Cortex of kidney (tissue), 1 donor: ENCODE measurements at places on chromosomes 5 and 9.

- no peak for DNase-seq
These were observed 35.3 kb upstream of the SPDL1 start for GRCh38 chr5:169548315-169548714.

GRCh38 chr9:26263478-26263877 is 585.2 kb upstream of the TUSC1 start:
- DNase-seq, result no peak

- no peak for DNase-seq
These were observed 83.8 kb upstream of the FREM1 start for GRCh38 chr9:14993901-14994554.

- DNase-seq, result no peak
These were observed 38.7 kb downstream of the VCAN start for GRCh38 chr5:83510260-83510659.

DNA sequence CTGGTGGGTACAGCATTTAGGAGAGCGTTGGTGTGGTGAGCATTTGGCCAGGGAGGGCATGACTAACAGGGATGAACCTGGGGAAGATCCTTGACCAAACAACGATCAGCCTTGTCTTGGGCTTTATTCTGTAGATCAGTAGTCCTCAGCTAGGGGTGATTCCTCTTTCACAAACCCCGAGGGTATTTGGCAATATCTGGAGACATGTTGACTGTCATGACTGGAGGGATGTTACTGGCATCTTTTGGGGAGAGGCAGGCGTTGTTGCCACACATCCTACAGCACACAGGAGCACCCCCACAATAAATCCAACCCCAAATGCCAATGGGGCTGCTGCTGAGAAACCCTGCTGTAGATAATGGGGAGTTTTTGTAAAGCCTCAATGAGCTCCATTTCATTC is 43.9 kb downstream of the OSTF1 start:
- DNase-seq, result no peak

DNA sequence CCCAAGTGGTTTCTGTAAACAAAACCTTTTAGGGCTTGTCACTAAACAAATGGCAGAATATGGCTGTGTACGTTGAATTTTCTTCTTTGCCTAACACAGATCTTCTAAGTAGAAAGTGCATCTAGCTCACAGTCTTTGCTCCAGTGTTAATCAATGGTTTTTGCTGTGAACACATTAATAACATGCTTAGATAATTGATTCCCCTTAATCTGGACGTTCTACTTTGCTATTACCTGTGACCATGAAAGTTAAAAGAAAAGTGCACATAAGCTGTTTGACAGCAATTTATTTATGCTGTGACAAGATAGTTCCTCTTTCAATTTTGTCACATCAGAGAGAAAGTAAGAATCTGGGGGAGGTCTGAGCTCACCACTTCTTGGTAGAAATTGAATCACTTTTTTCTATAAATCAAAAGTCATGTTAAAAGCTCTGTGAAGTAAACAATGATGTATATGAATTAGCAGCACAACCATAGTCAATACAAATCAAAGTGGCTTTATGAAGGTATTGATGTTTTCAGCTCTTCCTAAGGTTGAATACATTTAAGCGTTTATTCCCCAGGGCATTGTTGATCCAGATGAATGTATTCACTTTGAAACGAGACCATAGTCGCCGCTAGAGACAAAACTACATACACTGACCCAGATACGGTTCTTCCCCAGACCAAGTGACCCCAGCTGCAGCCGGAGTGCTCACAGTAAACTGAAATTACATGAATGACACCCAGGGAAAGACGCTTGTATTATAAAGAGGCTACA is 174.6 kb upstream of the ZNF608 start:
- DNase-seq, result no peak

GRCh38 chr9:112315331-112316257 is 17.8 kb downstream of the PTBP3 start:
- DNase-seq, result no peak

- DNase-seq, result no peak
These were observed 30.8 kb downstream of the ANKRD33B start for GRCh38 chr5:10594591-10595210.

DNA sequence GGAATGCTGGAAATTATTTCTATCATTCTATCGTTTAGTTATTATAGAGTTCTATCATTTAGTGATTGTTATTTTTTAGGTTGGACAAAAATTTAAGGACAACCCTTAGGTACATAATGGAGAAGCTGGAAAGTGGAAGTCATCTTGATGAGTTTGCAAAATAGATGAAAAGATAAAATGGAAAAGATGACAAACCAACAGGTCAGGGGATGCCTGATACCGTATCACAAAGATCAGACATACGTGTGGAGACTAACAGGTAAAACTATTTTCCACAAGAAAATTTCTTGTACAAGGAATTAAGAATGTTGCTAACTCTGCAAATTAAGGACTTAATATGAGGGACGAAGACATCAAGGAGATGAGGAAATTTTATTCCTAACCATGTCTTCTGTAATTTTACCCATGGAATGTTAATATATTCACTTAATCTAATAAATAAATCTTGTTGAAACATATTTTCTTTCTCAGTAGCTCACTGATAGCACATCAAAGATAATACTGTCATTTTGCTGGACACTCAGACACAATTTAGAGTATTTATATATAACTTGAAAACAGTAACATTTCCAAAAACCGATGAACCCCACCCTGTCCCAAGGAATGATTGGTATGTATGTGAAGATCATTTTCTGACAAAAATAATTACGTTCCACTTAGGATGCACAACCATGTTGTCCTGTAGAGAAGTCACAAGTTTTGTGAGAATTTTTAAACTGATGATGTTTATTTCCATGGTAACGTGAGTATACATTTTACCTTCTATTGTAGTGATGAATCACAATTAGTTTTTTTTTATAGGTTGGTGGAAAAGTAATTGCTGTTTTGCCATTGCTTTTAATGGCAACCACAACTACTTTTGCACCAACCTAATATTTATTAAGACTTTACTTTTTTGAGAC is 2.6 kb downstream of the LURAP1L start:
- no peak for DNase-seq

- no peak for DNase-seq
These were observed 16.6 kb downstream of the GGTA1 start for GRCh38 chr9:121483049-121483448.

DNA sequence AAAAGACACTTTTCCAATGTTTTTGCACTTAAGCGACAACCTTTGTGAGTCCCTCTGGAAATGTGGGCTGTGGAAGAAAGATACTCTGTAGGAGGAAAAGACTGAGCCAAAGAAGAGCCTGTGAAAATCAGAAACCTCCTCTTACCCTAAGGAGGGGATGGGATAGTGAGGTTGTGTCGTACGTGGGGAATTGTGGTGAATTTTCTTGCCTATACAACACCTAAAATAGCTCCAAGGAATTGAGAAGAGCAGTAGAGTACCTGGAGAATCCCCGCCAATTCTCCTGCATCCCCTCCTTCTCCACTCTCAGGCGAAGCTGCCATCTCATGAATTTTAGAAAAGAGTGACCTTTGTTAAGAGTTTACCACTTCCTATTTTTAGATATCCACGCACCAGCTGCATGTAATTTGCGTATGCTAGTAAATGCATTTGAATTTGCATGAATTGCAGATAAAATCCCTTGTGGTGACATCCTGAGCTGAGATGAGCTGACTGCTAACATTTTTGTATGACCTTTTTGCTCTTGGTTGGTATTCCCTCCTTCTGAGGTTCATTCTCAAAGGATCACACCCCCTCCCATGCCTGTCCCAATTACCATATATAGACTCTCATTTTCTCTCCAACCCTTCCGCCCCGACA is 147.2 kb downstream of the PCSK5 start:
- DNase-seq, result no peak

DNA sequence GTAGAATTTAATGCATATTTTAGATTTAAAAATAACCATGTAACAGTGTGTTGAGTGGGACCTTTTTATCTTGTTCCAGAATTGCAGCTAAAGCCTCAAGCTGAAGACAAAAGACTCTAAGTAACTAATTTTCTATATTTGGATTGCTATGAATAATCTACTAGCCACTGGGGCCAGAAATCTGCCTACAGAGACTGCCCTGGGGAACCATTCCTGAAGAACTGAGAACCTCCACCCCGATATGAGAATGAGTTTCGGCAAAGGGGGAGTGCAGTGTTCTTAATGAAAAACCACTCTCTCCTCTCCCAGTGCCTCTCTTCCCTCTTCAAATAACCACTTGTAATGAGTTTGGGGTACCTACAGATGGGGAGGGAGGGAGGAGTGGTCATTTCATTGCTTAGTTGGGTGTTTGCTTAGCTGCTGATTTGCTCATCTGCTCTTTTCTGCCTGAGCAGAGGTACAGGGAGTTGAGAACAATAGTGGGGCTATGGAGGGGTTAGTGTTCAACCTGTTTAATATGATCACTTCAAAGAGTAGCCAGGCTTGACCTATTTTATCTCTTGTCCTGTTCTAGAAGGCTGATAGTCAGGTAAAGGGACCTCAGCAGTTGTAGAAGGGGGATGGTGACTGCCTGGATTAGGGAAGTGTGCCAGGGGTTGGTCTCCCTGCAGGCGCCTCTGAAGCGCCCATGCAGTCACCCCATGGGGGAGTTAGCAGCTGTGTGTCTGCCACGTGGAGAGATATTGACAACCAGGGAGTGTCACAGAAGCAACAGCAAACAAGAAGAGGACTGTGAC is 47.7 kb downstream of the ATG10 start:
- no peak for DNase-seq

GRCh38 chr5:23820765-23821471 is 313.5 kb downstream of the PRDM9 start:
- DNase-seq, result no peak

DNA sequence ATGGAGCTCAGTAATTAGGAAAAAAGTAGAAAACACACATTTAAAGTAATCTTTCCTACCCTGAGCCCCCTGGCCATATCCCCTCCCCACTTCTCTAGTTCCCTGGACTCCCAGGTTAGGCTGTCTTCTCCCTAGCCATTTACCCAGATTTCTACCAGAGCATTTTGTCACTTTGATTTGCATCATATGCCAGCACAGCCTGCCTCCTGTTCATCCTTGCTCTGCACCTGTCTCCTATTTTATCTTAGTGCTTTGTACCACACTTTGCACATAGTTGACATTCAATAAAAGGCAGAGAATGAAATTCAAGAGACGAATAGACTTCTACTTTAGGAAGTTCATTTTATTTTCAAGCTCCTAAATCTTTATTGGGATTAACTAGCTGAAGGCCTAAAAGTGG is 344.5 kb downstream of the EBF1 start:
- DNase-seq, result no peak

- no peak for DNase-seq
These were observed 41.4 kb downstream of the FAM78A start for GRCh38 chr9:131234799-131235479.

GRCh38 chr9:21015129-21015815 is 16.2 kb downstream of the HACD4 start:
- no peak for DNase-seq

DNA sequence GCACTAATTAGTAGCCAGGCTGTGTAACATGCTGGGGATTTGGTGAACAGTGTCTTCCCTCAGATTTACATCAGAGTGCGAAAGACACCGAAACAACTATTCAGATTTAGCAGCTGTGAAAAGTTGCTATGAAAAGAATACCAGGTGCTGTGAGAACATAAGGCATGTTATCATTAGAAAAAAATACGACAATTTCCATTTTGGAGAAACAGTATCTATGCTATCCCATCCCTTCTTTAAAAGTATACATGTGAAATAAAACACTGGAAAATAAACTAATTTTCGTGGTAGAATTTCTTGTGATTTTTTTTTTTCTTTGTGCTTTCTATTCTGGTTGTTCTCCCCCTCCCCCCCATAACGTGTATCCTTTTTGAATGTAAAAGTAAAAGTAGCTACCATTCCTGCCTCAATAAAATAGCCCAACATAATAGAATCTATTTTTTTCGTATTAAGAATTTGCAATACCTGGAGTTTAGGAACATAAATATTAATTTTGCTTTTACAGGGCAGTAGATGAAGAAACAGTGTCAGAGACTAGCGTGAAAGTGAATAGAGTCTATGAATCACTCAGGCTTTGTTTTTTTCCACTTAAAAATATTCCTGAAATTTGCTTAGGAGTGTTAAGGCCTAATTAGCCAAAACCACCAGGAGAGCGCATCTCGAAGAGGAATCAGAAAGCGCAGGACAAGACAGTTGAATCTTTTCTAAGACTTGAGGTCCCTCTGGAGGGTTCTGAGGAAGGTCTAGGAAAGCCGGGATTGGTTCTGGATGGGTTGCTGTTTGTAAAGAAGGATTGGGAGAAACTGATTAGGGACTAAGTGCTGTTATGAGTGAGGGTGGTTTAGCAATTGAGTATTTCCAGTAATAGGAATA is 813 bp upstream of the SLU7 start:
- DNase-seq, result no peak

- DNase-seq, result no peak
These were observed 41.4 kb upstream of the IL7R start for GRCh38 chr5:35815089-35815936.

DNA sequence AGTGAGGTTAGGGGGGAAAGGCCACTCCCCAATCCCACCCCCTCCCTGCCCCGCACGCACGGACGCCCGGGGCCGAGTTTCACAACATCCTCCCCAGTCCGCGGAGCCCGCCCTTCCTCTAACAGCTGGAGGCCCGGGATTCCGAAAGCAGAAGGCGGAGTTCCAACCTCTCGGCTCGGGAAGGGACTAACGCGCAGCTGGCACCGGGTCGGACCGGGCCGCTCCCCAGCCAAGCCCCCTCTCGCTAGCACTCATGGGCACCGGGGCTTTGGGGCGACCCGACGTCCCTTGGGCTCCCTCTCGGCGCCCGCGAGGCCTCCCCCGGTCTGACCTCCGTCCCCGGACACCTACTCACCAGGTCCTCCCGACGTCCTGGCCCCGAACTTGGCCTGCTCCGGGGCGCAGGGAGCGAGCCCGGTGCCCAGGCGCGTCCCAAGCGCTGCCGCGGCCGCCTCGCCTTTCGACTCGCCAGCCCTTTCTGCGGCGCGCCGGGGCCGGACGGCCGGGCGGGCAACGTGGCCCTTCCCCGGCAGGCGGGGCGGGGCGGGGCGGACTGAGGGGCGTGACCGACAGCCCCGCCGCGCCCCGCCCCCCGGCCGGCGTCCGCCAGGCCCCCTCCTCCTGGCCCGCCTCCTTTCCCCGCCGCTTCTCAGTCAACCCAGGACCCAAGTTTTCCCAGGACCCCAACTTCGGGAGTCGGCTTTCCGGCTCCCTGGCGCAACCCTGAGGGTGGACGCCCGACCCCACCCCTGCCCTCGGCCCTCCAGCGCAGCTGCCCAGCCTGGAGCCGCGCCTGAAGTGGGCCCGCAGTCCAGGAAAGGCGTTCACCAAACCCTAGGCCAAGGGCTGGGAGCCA is at the start of gene MGAT1:
Gene MGAT1 (minus strand): TSS at position 482 of the 856 bp plus-strand sequence. CDS start 9,835 bp downstream, outside the sequence.
- peak; percentile 64 for DNase-seq

GRCh38 chr5:52727576-52727975 is 60.1 kb upstream of the ITGA1 start:
- DNase-seq, result no peak

DNA sequence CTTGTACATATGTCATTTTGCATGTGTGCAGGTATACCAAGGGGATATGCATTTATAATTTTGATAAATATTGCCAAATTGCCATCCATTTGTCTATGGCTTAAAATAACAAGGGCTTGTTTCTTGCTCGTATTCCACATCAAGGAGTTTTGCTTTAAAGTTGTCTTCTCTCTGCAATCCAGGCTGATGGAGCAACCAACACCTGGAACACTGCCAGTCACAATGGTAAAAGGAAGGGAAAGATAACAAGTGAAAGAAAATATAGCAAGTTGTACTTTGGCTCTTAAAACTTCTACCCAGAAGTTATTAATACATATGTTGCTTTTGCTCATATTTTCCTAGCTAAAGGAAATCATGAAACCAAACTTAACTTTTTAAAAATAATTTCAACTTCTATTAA is 156.9 kb downstream of the UNC13B start:
- DNase-seq, result no peak
